ENCODE measurements at places on chromosomes 7 and 10.

- DNase-seq, result no peak
Measured at GRCh38 chr7:151416112-151416940, 6.5 kb upstream of the WDR86 start.

DNA sequence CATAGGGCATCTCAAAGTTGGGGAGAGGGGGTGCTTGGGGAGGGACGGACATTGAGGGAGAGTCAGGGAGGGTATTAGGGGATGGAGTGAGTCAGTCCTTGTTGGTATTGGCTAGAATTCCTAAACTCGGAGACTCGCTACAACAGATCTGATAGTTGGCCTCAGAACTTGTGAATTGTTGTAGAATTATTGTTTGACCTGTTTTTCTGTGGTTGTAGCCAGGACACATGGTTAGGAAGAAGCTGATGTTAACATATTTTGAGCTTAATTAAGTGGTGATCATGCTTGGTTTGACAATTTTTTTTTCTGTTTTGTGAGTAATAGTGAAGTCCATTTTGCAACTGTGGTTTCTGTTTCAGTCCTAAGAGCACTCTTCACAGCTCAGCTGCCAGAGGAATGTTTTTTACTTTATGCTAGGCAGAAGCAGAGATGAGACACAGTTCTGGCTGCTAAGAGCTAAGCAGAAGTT lies 1190.3 kb upstream of the C7orf33 start:
- DNase-seq, result no peak

- DNase-seq, result no peak
Measured at GRCh38 chr10:18539335-18539734, 112.1 kb downstream of the NSUN6 start.

DNA sequence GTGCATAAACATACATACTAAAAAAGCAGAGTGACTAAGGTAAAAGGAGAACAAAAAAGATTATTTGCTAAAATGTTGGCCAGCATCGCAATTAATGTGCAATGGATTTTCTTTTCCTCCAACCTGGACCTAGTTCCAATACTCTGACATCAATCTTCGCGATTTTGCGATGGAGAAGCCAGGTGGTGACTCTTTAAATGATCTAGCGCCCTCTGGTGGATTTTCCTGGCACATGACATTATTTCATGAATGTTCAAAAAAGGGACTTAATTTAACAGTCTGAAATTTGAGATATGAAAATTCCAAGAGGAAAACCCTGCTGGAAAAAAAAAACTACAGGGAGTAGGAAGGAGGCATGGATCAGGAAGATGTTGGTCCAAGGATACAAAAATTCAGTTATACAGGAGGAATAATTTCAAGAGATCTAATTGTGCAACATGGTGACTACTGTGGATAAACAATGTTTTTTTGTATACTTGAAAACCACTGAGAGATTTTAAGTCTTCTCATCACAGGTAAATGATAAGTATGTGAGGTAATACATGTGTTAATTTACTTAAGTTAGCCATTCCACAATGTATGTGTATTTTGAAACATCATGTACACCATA lies 4.3 kb upstream of the KCNMA1 start:
- peak; percentile 22 for DNase-seq

DNA sequence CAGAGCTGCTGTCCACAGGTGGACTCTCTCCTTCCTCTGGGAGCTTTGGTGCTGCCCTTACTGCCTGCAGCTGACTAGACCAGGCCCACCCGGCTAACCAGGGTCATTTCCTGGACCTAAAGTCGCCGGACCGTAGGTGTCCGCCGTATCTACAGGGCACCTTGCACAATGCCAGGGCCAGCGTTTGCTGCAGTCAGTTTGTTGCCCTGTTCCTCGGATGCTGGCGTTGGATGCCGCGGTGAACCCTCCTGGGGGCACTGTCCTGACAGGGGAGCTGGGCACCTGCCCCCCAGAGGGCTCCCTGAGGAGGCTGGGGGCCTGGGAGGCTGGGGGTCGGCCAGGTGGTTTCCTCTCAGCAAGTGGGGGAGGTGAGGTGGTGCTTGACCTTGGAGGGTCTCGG lies 96.6 kb downstream of the UNCX start:
- DNase-seq, result no peak

DNA sequence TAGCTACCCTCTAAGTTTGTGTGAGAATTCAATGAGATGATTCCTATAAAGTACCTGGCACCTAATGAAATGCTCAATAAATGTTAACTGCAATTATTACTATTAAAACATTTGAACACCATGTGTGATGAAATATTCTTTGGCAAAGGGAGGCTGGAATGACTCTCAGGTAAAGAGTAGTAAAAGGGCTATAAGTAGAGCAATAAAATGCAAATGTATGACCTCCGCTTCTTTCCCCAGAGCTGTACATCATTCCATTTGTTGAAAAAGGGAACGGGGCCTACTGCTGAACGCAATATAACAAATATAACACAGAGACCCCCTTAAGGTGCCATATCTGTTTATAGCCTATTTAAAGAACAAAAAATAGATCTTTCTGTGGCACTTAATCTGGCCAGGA lies 27.8 kb downstream of the CELF2 start:
- no peak for DNase-seq

GRCh38 chr7:77982926-77983550 lies 184.5 kb downstream of the PHTF2 start:
- DNase-seq, result peak; percentile 50

DNA sequence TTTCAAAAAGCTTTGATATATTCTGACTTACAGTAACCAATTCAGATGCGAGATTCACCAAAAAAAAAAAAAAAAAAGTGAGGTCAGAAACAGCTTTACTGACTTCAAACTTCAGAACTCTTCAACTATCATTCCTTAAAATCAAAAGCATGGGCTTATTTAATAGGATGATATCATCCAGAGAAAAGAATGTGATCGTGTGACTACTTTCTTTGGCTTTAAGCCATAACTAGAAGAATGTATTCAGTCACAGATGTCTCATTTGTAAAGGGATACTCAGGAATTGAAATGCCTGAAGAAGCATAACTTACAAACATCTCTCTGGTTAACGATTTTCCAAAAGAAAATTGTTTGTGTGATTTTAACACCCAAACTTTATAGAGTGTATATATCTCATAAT lies 11.5 kb downstream of the TPK1 start:
- no peak for DNase-seq

DNA sequence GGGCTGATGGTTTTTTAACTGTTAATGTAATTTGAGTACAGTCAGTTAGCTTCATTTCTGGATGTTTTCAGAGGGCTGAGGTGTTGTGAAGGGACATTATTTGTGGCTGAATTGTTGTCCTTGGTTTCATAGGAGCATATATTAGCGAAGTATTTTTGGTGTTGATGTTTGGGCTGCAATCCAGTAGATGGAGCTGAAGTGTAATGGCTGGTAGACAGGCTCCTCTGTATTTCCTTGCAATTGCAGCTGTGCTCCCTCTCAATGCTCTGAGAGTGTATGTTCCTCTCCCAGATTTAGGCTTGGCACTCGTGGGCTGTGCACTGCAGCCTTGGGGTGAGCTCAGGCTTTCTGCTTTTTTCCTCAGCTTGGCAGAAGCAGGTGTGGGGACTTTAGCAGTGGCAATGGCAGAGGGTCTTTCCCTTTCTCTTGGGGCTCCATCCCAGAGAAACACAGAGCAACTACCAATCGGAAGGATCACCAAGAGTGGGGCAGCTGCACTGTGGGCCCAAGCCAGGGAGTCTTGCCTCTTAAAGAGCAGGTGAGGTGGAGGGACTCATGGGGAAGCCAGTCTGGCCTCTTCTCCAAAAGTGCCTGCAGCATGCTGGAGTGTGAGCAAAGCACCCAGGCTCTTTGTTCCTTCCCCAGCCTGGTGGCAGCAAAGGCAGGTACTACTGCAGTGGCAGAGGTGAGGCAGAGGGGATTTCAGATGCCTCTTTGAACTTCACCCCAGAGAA lies 544.4 kb downstream of the SH2D4B start:
- no peak for DNase-seq

- no peak for DNase-seq
Measured at GRCh38 chr7:17524746-17525145, 226.3 kb downstream of the AHR start.

- DNase-seq, result no peak
Measured at GRCh38 chr7:78006063-78006755, 207.6 kb downstream of the PHTF2 start.

GRCh38 chr7:140650367-140650766 lies 9.8 kb upstream of the DENND2A start:
- no peak for DNase-seq

DNA sequence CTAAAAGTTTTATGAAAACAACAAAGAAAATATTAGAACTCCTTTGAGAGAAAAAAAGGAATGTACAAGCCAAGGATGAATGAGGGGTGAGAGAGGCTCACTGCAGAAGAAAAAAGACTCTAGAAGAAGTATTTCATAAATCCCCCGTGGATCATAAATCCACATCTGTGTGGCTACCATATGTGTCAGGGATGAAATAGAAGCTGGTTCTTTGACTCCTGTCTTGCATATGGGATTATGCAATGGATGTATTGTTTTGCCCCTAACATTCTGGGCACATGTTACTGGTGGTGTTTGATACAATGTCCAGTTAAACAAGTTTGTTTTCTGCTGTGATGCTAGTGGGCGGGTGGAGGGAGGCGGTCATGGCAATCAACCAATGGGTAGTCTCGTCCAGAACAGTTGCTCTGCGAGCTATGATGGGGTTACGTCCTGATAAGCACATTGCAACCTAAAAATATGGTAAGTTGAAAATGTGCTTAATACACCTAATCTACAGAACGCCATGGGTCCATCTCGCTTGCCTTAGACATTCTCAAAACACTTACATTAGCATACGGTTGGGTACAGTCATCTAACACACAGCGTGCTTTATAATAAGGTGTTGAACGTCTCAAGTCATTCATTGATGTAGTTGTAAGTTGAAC lies 34.1 kb upstream of the PITRM1 start:
- no peak for DNase-seq

- no peak for DNase-seq
Measured at GRCh38 chr10:49831352-49832035, 69.4 kb upstream of the OGDHL start.

- DNase-seq, result no peak
Measured at GRCh38 chr10:48358162-48358561, 51.7 kb downstream of the MAPK8 start.

DNA sequence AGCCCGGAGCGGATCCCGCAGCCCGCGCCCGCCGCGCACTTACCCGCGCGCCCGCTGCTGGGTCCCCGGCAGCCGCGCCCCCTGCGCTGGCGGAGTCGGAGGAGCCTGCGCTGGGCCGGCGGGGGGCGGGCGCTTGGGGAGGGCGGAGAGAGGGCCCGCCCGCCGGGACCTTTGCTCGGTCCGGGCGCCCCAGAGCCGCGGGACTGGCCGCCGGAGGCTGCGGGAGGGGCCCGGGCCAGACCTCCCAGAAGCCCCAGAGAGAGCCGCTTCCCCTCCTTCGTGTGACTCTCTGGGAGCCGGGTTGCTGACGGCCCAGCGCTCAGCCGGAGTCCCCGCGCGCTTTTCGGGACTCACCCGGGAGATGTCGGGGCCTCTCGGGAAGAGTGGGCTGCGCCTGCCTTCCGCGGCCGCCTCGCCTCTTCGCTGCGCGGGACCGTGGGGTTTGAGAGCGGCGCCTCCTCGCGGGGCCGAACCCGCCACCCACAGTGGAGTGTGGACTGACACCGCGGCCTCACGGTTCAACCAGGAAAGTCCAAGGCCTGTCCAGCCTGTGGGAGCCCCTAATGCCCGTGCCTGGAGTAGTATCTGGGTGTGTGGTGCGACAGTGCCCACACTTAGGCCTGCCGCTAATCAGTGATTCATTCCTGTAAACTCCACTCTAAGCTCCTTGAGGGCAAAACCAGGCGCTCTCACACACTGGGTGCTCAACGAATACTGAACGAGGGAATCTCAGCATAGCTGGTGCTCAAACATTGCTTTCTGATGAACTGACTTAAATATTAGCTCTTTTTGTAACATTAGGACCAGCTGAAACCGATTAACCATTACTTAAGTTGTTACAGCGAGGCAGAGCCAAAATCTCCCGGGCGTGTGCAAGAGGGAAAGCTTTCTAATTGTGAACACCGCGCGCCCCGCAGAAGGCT lies at the start of gene GSDME:
Gene GSDME, minus strand, starts transcription at position 112 of the 923 bp plus-strand sequence. CDS start 7,690 bp downstream, outside the sequence.
- peak; percentile 48 for DNase-seq

DNA sequence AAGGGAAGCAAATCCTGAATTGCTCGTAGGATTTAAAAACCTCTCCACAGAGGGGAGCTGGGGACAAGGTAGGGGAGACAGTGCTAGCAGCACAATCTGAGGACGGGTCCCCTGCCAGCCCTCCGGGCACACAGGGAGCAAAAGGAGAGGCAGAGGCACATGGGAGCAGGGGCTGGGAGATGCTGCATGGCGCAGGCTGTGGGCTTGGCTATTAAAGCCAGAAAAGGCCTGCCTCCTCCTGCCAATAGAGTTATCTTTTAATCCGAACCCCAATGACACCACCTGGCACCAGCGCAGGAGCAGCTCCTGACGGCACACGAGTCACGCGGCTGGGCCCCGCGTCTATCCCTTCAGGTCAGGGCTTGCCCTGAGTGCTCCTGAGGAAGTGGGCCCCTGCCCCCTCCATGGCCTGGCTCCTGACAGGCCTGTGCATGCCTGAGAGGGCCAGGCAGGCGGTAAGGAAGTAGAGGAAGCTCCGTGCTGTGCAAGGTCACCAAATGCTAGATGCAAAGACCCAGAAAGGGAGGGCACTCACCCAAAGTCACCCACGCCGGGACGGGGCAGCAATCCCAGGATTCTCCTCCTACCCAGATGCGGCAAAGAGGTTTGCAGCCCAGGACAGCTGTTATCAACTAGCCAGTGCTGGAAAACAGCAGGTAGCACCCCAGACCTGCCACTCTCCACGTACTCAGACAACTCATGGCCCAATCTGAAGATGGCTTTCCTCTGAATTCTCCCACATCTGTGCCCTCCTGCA lies 28.1 kb downstream of the DLG5 start:
- no peak for DNase-seq

DNA sequence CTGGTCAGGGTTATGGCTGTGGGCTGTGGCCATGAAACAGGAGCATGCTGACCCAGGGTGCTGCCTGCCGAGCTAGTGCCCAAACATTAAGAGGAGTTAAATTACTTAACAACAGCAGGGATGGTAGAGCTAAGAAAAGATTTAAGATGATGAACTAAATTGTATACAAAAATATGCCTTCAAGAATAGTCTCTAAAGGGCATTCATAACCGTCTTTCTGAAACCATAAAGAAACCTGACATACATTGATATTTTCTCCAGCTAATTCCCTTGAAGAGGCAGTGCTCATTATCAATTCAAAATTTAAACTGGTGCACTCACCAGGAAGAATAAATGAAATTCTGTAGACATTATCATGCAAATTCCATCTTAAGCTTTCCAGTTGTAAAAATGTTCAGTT lies 265.8 kb upstream of the TAC1 start:
- DNase-seq, result no peak

- DNase-seq, result no peak
Measured at GRCh38 chr7:4236389-4236788, 445.7 kb upstream of the FOXK1 start.

- no peak for DNase-seq
Measured at GRCh38 chr10:82221601-82222149, 346.7 kb downstream of the NRG3 start.

- no peak for DNase-seq
Measured at GRCh38 chr7:104901240-104901619, 112.8 kb upstream of the KMT2E start.
